ENCODE measurements at places on chromosomes 5 and 9. TPM values are rescaled to one million over a fixed set of nuclear protein-coding genes. Genes with fewer than 3 reads are reported as not detected.

Gene S1PR3
- 77.7 TPM for total RNA-seq

Gene GABRP
- total RNA-seq = not detected

Gene FABP6
- total RNA-seq = not detected

Gene FAM78A
- 0.55 TPM for total RNA-seq

Gene ISL1
- total RNA-seq = not detected

Gene SAPCD2
- total RNA-seq = 0.43 TPM

Gene NME5
- 1.6 TPM for total RNA-seq

Gene STKLD1
- 0.55 TPM for total RNA-seq

Gene LRRTM2
- total RNA-seq = 0.57 TPM
